T-helper 2 cell treated with Interferon-gamma antibody and Interleukin-4, amounts not matched to agents 100 ng/mL and 5 ng/mL, for 36 hours (primary cell): ENCODE measurements at places on chromosomes 5 and 9. TPM values are rescaled to one million over a fixed set of nuclear protein-coding genes. Genes with fewer than 3 reads are reported as not detected.

The TEK gene
- not detected in 2 replicates for total RNA-seq

The RORB gene
- 0.07 and 0.14 TPM in 2 replicates for total RNA-seq

The SLC25A48 gene
- not detected in 2 replicates for total RNA-seq

The IFNA2 gene
- total RNA-seq = not detected in 2 replicates

The LRRC70 gene
- total RNA-seq = 0.98 and 1.3 TPM in 2 replicates

The SLC28A3 gene
- total RNA-seq = 0.09 and 0.14 TPM in 2 replicates

The SH3TC2 gene
- not detected in 2 replicates for total RNA-seq

The TCERG1 gene
- 106 and 109 TPM in 2 replicates for total RNA-seq
